Stimulated activated CD4-positive, alpha-beta T cell treated with anti-CD3 and anti-CD28 coated beads, Interleukin-4, amount 100 ng/mL, for 1 hour (primary cell): ENCODE measurements at places on chromosomes 5 and 9.
A peak's percentile ranks its signal among the peaks of the same experiment; 100 is the strongest.

GRCh38 chr9:18971909-18972308 lies 61.1 kb downstream of the SAXO1 start:
- DNase-seq = no peak

GRCh38 chr5:172144931-172145869 lies 42.8 kb downstream of the STK10 start:
- no peak for DNase-seq

GRCh38 chr5:135598691-135599395 lies 20.1 kb upstream of the CXCL14 start:
- DNase-seq = no peak

DNA sequence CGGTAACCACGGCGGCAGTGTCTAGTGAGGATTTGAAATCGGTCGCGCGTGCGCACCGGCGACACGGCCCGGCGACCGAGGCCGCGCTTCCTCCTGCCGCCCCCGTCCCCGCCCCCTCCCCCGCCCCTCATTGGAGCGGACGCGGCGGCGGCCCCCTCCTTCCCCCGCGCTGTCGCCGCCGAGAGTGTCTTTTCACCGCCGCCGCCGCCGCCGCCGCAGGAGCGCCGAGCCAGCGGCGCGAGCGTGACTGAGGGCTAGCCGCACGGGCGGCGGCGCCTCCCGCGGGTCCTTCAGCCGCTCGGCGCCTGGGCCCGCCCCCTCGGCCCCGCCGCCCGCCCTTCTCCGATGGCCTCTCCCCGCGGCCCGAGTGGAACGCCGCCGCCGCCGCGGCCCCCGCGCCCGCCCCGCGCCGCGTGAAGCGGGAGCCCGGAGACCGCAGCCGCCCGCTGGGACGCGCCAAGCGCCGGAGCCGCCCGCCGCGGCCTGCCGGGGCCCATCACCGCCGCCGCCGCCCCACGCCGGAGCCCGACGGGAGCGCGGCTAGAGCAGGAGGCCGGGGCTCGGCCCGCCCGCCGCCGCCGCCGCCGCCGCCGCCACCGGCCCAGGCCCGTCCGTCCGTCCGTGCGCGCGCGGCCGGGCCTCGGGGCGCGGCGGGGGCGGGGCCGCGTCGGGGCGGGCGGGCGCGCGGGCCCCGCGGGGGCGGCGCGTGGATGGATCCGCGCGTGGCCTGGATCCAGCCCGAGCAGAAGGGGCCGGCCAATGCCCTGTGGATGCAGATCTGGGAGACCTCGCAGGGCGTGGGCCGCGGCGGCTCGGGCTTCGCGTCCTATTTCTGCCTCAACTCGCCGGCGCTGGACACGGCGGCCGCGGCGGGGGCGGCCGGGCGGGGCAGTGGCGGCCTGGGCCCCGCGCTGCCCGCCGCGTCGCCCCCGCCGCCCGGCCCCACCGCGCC lies at the start of gene TENT4A:
Gene TENT4A, plus strand, starts transcription at position 159 of the 952 bp plus-strand sequence. Its CDS starts 552 bp downstream, at position 711.
- DNase-seq = peak; percentile 30

GRCh38 chr9:135890190-135891026 lies 16.9 kb downstream of the CAMSAP1 start:
- no peak for DNase-seq

GRCh38 chr9:21638104-21638503 lies 156.0 kb upstream of the IFNE start:
- no peak for DNase-seq

DNA sequence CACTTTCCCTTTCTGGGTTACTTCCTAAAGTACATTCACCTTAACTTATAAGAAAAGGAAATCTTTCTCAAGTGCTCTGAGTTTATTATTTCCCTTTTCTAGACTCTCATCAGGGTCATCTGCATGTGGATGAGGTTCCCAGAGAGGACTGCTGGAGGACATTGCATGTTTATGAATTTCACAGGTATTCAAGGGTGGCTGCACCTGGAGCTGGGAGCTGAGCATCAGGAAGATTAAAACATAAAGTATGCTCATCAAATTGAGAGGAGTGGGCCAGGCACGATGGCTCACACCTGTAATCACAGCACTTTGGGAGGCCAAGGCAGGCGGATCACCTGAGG lies 34.7 kb upstream of the PLIN2 start:
- no peak for DNase-seq

GRCh38 chr5:122690266-122690665 lies 84.6 kb upstream of the SNX2 start:
- DNase-seq = no peak

DNA sequence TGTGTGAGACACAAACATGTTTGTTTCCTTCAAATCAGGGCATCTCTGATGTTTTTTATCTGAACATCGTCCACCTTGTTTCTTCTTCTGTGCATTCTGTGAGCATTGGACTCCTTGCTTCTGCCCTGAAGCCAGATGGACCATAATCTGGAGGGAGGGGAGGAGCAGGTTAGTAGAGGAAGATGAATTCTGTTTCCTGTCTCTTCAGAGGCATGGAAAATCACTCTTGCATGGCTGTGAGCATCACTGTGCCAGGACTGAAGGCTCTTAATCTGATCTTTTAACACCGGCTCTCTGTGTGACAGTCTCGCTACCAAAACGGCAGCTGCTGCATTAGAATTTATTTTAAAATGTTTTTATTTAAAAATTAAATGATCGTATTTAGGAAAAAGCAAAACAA lies 43.3 kb downstream of the TLE4 start:
- no peak for DNase-seq

DNA sequence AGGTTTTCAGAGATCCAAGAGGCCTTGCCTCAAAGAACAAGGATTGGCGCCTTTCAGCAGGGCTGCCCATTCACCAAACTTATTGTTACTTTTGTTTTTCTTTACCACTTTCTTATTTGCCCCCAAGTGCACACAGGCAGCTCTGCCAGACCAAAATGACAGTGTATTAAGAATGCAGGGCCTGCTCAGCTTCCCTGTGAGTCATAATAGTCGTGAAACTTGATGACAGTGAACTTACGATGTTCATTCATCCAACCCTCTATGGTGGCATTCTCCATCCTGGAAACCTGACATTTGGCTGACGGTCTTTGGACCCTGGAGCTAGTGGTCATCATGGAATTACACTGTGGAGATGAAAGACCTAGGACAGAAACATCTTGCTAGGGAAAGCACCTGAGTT lies 44.3 kb downstream of the UBE2QL1 start:
- DNase-seq = no peak

DNA sequence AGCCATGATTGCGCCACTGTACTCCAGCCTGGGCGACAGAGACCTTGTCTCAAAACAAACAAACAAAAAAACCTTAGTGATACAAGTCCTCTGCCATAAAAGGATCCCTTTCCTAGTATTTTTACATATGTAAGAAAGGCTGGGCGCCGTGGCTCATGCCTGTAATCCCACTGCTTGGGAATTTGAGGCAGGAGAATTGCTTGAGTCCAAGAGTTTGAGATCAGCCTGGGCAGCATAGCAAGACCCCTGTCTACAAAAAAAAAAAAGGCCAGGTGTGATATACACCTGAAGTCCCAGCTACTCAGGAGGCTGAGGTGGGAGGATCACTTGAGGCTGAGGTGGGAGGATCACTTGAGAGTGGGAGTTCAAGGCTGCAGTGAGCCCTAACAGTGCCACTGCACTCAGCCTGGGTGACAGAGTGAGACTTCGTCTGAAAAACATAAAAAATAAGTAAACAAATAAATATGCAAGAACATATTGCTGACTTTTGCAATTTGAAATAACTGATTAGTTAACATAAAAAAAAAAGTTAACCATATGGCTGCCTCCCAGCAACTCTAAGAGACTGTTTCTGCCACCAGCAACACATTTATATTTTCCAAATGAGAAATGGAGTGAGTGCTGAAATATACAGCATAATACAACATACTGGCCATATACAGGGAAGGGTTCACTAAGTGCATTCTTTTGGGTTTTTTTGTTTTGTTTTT lies 6.9 kb downstream of the ZNF367 start:
- no peak for DNase-seq

DNA sequence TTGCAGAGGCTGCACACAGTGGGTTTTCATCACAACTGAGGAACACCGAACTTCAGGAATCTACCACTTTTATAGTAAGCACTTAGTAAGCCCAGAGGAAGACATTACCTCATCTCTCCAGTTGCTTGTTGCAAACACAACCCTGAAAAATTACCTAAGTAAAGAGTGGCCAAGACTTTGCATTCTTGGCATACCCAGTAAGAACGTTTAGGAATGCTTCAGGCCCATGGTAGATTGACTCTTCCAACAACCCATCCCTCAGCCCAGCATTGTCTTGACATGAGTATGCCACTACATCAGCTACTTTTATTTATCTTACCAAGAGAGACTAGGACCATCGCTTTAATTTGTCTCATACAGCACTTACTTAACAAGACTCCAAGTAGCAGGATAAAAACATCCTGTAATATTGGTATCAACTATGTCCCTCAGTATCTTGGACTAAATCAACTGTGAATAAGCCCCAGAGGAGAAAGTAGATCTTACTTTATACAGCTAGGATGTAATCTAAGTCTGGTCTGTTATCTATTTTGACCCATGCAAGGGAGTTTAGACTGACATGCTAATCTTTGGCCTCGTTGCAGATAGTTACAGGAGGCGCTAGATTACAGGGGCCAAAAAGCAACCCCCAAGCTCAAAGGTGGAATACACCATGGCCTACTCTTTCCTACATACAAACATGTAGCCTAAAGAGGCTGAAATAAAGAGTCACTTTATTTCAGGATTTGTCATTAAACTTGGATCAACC lies 114.9 kb downstream of the INVS start:
- no peak for DNase-seq

DNA sequence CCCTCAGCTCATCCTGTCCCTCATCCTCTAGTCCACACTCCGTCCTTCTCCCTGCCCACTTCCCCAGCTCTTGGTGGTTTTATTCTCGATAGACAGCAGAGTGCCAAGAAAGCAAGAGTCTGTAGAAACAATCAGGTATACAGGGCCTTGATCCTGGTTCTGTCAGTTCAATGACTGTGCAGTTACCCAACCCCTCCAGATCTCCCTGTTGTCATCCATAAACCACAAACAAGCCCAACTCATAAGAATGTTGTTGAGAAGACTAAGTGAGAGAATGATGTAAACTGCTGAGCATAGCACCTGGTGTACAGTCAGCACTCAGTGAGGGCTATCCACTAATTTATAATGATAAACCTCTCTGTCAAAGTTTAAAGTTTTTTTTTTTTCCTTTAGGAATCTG lies 31.3 kb downstream of the ISL1 start:
- no peak for DNase-seq

DNA sequence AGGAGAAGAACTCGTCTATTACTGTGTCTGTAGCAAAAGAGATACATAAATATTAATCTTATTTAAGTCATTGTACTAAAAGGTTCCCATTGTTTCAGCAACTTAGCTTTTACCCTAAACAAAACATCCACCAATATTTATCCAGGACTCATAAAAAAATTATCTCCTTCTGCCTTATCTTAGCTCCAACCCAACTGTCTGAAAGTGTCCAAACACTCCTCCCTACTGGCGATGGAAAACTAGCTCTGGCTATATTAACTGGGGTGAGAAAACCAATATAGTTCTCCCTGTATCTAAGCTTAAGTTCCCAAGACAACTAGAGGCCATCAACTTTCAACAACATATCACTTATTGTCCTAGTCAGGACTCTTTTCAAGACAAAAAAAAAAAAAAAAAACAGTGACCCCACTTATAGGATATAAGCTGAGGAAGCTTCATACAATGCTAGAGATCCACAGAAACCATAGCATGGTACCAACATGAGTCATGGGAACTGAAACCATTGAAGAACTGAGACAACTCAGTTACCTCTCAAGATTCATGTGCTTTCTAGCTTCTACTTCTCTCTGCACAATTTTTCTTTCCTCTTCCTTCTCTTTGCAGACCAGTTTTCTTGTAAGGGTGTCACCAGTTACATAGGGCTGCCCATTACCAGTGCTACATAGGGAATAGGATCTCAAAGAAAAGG lies 150.7 kb upstream of the RASA1 start:
- no peak for DNase-seq

GRCh38 chr5:133381571-133382365 lies 230.6 kb downstream of the FSTL4 start:
- no peak for DNase-seq

DNA sequence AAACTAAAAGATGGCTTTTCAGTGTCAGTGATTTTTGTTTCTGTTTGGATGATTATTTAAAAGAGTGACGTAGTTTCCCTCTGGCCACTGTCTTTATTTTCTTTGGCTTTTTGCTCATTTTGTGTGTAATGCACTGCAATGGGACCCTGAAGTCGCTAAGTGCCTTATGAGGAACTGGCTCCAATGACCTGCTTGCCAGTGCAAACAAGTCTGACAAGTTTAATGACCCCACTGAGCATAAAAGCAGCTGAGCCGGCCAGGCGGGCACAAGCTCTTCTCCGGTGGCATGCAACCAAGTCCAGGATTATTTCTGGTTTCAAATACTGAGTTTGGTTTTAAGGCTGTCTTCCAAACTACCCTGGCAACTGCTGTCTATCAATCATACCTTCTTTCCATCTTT lies 15.6 kb upstream of the GNA14 start:
- no peak for DNase-seq

GRCh38 chr5:150144246-150144801 lies 11.3 kb downstream of the PDGFRB start:
- no peak for DNase-seq

GRCh38 chr5:138083702-138084101 lies at the start of gene WNT8A:
TSS of gene WNT8A (plus strand) at chr5:138084033. CDS start at chr5:138084128, 95 bp downstream.
- no peak for DNase-seq

- DNase-seq = no peak
Observed at GRCh38 chr5:72187388-72188075, 80.3 kb downstream of the MAP1B start.

DNA sequence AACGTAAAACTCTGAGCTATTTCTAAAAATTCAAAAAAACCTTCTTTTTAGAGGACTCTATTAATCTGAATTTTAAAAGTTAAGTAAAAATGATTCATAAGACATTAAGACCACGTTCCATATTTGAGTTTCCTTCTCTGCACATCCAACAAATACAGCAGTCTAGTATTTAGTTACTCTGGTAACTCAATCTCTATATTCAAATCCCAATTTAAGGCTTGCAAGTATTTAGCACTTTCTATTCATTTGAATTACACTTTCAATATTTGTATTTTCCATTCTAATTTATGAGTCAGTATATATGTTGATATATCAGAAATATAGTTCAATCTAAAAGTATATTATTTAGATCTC lies 17.7 kb downstream of the RFX3 start:
- DNase-seq = no peak

DNA sequence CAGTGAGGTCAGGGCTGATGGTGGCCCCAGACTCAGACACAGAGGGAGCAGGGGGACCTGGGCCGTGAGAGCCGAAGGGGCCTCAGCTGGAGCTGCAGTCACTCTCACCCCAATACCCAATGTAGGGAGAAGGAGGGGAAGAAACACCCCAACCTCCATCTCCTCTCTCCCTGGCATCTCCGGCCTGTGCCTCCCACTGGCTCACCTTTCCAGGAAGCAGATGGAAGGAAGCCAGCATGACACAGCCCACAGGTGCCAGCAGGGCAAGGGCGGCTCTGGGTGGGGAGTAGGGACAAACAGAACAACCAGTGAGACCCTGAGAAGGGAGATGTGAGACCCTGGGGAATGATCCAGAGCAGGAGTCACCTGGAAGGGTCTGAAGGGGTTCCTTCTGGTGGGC lies 3.0 kb upstream of the CRB2 start:
- DNase-seq = no peak

- DNase-seq = no peak
Observed at GRCh38 chr5:23029290-23029689, 176.1 kb upstream of the CDH12 start.

- DNase-seq = no peak
Observed at GRCh38 chr5:14450018-14450524, 131.5 kb upstream of the OTULINL start.

- DNase-seq = no peak
Observed at GRCh38 chr5:125026867-125027731, 280.7 kb upstream of the ZNF608 start.

- no peak for DNase-seq
Observed at GRCh38 chr5:97635553-97635952, 452.5 kb upstream of the RIOK2 start.

- peak; percentile 39 for DNase-seq
Observed at GRCh38 chr9:98256756-98257155, 1.3 kb upstream of the TBC1D2 start.
